Activated CD4-positive, alpha-beta memory T cell treated with anti-CD3 and anti-CD28 coated beads for 36 hours (primary cell): ENCODE measurements at places on chromosomes 3 and 15.
A peak's percentile ranks its signal among the peaks of the same experiment; 100 is the strongest.

DNA sequence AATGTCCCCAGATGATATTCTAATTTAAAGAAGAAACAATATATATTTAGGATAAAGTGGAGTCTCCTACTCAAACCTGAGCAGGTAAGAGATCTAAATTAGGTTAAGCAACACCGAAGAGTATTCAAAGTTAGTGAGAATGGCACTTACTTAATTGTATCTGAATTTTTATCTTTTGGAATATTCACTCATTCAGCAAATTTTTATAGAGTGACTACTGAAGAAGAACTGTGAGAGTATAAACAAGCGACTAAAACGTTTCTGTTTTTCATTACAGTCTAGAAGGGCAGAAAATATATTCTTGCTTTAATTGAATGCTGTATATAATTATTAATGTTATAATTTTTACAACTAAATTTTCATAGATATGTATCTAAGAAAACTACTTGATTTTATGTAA is 567.7 kb upstream of the TBL1XR1 start:
- no peak for DNase-seq

GRCh38 chr3:181717549-181718171 is 5.9 kb downstream of the SOX2 start:
- DNase-seq: no peak

DNA sequence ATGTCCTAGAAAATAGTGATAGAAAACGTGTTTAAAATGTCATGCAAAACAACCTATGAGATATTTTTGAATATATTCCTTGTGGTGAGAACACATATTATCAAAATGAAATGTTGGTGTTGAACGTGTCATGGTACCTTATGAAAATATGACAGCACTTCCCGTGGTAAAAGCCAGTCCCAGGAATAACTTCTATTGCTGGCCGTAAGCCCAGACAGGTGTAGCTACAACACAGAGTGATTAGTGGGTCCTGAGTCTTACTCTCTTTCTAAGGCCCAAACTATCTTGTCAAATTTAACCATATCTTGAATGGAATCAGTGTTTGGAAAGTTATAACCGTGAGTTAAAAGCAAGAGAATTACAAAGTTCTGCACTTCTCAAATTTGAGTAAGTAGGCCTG is 24.1 kb downstream of the RARB start:
- DNase-seq: no peak

DNA sequence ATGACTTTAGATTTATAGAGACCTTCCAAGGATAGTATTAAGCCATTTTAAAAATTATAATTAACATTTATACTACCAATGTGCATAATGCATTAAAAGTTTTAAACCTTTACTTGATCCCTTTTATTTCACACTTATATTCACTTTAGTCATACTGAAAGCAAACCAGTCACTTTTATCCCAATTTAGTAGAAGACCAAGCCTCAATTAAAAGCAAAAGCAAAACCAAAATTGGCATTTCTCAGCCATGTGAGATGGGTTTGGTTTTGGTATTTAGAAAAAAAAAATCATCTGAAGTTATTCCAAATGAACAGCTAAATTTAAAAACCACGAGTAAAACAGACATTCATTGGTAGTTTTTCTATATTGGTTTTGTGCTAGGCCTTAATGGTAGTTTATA is 249.4 kb downstream of the LPP start:
- no peak for DNase-seq

- DNase-seq: no peak
Measured at GRCh38 chr3:9123840-9124239, 125.6 kb downstream of the SRGAP3 start.

GRCh38 chr15:23497710-23498111 is 50.7 kb upstream of the GOLGA6L2 start:
- no peak for DNase-seq

DNA sequence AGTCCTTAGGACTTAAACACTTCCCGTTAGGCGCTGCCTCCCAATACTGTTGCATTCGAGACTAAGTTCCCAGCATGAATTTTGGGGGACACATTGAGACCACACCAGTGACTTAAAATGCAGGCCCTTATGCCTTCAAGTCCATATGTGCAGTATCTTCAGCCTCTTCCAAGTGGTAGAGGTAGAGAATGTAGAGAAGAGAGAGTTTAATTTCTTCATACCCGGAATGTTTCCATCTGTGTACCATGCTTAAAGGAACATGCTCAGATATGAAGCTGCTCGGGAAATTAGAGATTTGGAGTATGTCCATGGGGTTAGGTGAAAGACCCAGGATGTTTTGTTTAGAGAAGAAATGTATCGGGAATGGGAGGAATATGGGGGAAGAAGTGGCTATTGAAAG is 12.6 kb downstream of the DUT start:
- no peak for DNase-seq

- DNase-seq: no peak
Measured at GRCh38 chr15:67329984-67330733, 75.6 kb downstream of the IQCH start.

GRCh38 chr3:156820692-156821080 is 5.5 kb upstream of the LEKR1 start:
- no peak for DNase-seq

GRCh38 chr3:50095352-50095998 is 6.8 kb downstream of the RBM5 start:
- DNase-seq: no peak

DNA sequence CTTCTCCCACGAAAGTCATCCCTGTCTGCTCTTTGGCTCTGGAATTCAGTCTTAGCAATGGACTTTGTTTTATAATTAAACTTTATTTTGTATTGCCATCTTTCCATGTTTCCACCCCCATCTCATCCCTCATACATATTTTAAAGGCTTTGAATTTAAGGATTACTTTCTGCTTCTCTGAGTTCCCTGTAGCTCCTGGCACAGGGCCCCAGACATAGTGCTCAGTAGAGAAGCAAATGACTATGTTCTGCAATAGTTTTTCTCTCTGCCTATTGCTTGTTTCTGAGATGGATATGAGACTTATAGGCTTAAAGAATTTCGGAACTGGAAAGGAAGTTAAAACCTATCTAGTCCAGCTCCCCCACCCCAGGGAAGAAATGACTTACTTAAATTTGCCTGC is 197.0 kb downstream of the LPP start:
- DNase-seq: no peak

GRCh38 chr3:69088063-69088462 is 3.3 kb downstream of the ARL6IP5 start:
- no peak for DNase-seq

DNA sequence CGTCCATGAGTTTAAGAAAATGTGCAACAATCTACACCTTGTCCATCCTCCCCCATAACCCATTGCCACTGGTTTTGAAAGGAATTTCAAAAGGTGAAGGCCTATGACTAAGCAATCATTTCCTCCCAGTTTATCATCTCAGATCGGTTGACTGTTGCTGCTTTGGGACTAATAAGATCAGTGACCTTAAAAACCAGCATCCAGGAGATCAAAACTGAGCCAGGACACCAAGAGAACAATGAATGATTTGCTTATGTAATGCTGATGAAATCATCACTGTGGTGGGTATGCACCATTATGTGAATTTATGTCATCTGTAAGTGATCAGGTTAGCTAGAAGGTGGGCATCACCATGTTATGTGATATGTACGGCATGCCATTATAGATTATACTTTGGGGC is 195.5 kb downstream of the SSR3 start:
- no peak for DNase-seq

DNA sequence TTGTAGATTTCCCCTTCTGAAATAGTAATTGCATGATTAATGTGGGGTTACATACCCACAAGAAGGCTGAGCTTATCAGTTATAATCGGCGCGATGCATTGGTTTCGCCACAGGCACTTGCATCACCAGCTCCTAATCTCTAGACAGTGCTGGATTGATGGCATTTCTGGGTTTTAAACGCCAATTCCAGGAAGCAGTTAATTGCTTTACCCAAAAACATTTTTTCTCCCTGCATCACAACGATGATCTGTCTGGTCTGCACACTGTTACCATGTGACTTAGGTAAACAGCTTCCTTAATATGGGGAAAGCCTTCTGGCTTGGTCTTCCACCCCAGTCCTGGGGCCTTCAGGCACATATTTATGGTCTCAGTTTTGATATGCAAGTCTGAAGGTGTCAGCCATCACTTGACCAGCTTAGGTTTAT is 70.0 kb upstream of the HEG1 start:
- peak; percentile 54 for DNase-seq

GRCh38 chr3:189167027-189167766 is 4.6 kb upstream of the TPRG1 start:
- peak; percentile 11 for DNase-seq

GRCh38 chr15:98954411-98954810 is 53.2 kb downstream of the PGPEP1L start:
- DNase-seq: no peak

GRCh38 chr3:27789420-27789819 is 67.3 kb upstream of the EOMES start:
- no peak for DNase-seq

DNA sequence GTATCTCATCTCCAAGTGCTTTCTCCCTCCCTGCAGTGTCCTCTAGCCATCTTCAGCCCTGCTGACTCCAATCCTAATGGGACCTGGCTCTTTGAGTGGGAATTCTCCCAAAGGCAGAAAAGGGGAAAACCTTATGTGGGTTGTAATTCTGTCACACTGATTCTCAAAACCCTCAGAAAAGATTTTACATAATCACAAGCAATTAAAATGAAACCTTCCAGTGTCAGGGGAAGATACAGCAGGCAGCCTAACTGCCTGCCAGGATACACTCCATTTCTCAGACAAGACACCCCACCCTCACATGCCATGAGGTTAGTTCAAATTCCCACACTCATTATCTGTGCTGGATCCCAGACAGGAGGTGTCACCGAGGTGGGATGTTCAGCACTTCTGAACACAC is 121.4 kb downstream of the RFTN1 start:
- DNase-seq: no peak

DNA sequence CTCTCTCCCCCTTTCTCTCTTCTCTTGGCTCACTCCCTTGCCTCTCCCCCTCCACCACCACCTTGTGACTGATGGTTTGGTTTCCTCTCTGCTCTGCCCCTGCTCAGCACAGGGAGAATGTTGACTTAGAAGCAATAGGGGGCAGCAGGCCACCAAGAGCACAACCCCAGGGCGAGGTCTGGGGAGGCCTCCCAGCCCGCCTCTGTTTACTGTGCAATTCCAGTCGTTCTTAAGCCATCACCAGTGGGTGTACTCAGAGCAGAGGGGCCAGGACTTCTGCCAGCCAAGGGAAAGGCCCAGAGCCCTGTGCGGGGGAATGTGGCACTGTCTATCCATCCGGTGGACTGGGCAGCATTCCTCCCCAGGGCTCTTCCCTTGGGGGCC is 5.7 kb upstream of the APEH start:
- no peak for DNase-seq

- DNase-seq: no peak
Measured at GRCh38 chr3:168123201-168124176, 27.8 kb upstream of the GOLIM4 start.
